Uterus (tissue), 4 donors: ENCODE measurements at places on chromosomes 13 and 19.
A peak's percentile ranks its signal among the peaks of the same experiment; 100 is the strongest.

DNA sequence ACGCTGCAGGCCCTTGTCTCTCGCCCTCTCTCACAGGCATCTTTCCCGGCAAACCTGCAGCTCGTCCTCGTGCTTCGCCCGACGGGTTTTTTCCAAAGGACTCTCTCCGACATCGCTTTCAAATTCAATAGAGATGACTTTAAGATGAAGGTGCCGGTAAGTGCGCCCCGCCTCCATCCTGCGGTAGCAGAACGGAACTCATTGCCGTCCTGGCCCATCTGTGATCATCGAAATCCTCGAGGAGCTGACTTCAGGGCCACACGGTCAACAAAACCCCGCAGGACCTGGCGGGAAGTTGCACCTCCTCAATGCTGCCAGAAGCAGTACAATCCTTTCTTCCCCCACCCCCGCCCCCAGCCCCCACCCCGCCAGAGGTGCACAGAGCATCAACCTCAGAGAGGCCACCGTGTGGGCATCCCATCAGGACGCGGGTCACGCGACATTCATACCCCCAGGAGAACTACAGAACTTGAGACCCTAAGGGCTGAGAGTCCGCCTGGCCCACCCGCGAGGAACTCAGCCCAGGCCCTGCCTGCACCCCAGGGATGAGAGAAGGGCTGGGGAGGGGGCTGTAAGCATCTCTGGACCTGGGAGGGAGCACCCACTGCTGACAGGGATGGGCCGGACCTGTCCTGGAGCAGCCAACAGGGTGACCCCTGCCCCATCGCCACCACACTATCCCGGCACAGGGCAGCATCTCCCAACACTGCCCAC is 44.9 kb upstream of the F7 start:
- no peak for DNase-seq

GRCh38 chr13:87736849-87737385 is 65.7 kb downstream of the SLITRK5 start:
- DNase-seq, result no peak

DNA sequence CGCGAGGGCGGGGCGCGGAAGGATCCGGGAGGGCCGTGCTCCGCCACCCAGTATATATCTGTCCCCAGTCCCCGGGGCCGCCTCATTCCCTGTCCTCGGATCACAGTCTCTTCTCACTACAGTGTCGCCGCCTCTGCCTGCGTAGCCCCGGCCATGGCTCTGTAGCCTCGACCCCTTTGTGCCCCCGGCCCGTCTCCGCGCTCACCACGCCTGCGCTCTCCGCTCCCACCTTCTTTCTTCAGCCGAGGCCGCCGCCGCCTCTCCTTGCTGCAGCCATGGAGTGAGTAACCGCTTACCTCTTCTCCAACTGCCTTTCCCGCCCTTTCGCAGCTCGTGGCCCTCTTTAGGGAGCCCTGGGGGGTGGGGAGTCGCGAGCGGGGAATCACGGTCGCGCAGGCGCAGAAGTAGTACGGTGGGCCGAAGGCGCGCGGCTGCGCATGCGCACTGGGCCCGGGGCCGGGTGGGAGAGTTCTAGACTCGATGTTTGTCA is at the start of the genes ATF5 and NUP62:
Gene ATF5 (plus strand): TSS at position 85 of the 490 bp plus-strand sequence. CDS start 1,646 bp downstream, outside the sequence.
Gene NUP62 (minus strand): TSS at position 384 of the 490 bp plus-strand sequence. CDS start 19,697 bp downstream, outside the sequence.
- DNase-seq, result peak; percentile 90

GRCh38 chr19:51327066-51328001 is 14.6 kb downstream of the VSIG10L start:
- DNase-seq, result no peak

DNA sequence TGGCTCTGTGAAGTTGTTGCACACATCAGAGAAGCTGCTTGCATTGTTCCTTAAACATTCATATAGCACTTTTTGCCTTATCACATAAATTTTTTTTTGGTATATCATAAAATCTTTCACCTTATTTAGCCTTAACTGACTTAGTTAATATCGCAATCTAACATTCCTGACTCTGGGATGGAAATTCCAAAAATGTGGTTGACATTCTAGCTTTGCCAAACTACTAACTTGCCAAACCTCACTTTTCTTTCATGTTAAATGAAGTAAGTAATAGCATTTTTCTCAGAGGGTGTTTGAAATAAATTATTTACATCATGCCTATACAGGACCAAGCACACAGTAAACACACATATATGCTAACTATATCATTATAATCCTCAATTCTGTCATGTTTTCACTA is 736.9 kb upstream of the PCDH9 start:
- no peak for DNase-seq

DNA sequence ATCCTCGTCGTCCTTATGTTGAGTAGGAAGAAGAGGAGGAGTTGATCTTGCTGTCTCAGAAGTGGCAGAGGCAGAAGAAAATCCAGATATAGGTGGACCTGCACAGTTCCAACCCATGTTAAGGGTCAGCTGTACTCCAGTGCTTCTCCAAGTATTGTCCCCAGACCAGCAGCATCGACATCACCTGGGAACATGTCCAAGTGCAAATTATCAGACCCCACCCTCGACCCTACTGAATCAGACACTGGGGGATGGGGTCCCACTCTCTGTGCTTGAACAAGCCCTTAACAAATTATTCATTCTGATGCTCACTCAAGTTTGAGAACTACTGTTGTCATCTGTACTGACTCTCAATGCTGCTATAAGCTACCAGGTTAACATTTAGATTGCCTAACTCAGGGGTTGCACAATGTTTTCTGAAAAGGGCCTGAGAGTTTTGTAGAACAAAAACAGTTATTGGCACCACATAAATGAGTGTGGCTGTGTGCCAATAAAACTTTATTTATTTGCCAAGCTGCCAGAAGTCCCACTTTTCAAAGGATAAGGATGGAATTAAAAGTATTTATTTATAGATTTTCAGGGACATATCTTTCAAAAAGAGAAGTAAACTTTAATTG is 226.7 kb upstream of the IPO5 start:
- no peak for DNase-seq

DNA sequence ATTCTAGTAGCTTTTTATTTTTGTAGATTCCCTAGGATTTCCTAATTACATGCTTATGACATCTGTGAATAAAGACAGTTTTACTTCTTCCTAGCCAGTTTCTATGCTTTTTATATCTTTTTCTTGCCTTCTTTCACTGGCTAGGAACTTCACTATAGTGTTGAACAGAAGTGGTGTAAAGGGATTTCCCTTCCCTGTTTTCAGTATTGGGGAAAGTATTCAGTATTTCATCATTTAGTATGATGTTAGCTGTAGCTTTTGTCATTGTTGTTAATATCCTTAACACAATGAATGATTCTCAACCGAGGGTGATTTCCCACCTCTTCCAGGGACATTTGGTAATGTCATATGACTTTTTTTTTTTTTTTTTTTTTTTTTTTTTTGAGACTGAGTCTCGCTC is 77.3 kb downstream of the SLC6A16 start:
- no peak for DNase-seq

GRCh38 chr19:29336425-29336824 is 123.5 kb upstream of the UQCRFS1 start:
- no peak for DNase-seq

GRCh38 chr13:103312467-103312866 is 246.2 kb upstream of the SLC10A2 start:
- DNase-seq, result no peak
